Natural killer cell treated with Interleukin-12 subunit alpha and Interleukin-12 subunit beta and Interleukin-15 and Interleukin-18, amount 100 ng/mL, for 72 hours (primary cell): ENCODE measurements at places on chromosomes 12 and 14. TPM values are rescaled to one million over a fixed set of nuclear protein-coding genes. Genes with fewer than 3 reads are reported as not detected.

Gene KRT73
- total RNA-seq: not detected

Gene DDX23
- 131 TPM for total RNA-seq

Gene ASPG
- total RNA-seq: not detected

Gene MMAB
- total RNA-seq: 40.2 TPM

Gene NXPH4
- not detected for total RNA-seq

Gene ISCA2
- total RNA-seq: 22.8 TPM

Gene DIO2
- total RNA-seq: not detected

Gene TMED10
- total RNA-seq: 265 TPM

Gene RFLNA
- not detected for total RNA-seq

Gene GLIPR1L2
- total RNA-seq: 1.0 TPM

Gene BIN2
- total RNA-seq: 93.6 TPM

Gene RPGRIP1
- 0.17 TPM for total RNA-seq
